ENCODE measurements at places on chromosomes 2 and 18.

DNA sequence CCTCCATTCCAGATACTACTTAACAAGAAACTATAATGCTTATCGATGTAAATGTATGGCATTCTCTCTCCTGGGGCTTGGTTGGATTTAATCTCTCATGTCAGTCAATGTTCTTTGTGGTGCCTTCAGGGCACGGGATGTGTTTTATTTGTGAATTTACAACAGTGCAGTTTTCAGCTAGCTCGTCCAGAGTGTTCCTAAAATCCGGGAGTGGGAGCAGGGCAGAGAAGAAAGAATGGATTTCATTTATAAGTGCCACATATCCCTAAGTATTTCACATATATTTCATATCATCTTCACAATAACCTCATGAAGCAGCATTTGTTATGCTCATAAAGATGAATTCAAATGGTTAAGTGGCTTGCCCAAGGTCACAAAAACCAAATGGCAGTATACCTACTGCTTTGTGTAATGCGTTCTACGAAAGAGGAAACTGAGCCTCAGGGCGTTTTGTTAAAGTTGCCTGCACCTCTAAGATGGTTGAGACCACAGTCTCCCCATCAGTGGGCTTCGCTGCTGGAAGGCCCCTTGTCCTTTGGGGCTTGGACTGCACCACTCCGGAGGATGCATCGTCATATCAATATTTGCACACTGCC lies 134.7 kb upstream of the MGAT5 start:
- no peak for DNase-seq

- no peak for DNase-seq
Observed at GRCh38 chr18:54130177-54130576, 94.3 kb downstream of the MBD2 start.

DNA sequence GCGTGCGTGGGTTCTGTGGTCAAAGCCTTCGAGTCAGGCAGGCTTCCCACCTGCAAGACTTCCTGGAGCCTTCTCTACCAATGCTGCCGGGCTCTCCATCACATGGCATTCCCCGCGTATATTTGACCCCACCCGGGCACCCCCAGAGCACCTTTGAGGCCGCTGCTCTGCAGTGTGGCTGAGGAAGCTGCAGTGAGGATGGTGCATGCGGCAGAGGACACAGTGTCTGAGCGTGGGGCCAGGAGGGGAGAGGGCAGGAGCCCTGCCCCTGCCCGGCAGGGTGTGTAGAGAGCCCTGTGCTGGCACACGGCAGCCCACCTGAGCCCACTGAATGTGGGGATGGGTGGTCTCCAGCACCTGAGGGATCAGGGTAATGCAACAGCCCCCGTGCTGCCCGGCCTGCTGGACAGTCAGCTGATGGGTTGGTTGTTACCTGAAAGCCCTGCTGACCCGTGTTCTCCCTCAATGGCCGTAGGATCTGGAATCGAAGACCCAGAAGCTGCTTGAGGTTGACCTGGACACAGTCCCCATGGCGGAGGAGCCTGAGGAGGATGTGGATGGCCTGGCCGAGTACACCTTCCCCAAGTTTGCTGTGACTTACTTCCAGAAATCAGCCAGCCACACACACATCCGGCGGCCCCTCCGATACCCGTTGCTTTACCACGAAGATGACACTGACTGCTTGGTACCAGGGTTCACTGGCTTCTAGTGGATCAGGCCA lies 36.8 kb upstream of the GPR17 start:
- DNase-seq: no peak

GRCh38 chr2:158734442-158734841 lies 60.7 kb upstream of the DAPL1 start:
- DNase-seq: no peak

DNA sequence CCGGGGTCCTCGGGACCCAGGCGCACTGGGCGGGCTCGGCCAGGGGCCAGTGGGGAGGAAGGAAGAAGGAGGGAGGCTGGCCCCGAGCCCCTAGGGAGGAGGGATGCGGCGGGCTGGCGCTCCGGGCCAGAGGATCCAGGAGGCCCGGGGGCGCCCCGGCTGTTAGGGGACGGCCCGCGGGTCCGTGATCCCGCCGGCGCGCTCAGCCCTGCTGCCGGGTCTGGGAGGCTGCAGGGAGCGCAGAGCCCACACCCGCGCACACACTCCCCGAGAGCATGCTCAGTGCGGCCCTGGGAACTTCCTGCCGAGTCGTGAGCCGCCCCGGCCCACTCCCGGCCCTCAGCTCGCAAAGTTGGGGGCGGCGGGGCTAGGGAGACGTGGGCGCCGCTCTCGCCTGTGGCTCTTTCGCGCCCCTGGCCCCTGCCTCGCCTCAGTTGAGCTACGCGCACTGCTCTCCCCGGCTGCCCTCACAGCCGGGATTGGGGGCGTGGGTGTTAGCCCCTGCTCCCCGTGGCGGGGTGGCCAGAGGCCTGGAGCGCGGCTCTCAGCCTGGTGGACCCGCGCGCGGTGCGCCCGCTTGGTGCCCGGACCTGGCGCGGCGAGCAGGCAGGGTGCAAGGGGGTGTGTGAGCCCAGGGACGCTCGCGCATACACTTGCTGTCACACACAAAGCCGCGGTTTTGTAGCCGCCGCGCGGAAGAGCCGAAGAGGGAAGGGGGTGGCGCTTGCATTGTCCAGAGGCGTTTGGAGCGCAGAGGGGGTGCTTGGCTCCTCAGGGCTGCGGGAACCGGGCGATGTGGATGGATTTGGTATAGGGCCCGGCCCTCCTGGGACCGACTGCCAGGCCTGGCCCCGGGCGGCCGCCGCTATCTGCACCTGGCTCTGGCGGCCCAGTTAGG lies 132.9 kb upstream of the MGAT5 start:
- DNase-seq: peak; percentile 8

- no peak for DNase-seq
Observed at GRCh38 chr2:76211991-76212985, 501.6 kb upstream of the GCFC2 start.

GRCh38 chr18:44568986-44569385 lies 111.7 kb upstream of the SETBP1 start:
- no peak for DNase-seq

DNA sequence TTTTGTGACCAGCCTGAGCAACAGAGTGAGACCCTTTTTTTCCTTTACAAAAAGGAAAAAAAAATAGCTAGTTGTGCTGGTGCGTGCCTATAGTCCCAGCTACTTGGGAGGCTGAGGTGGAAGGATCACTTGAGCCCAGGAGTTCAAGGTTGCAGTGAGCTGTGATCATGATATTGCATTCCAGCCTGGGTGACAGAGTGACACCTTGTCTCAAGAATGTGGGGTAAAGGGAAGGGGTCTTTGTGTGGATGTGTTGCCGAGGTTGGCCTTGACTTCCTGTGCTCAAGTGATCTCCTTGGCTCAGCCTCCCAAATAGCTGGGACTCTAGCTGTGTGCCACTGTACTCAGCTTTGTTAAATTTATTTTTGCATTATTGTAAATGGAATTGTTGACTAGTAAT lies 120.6 kb downstream of the ZNF407 start:
- no peak for DNase-seq

GRCh38 chr2:222637067-222637466 lies 18.8 kb downstream of the FARSB start:
- DNase-seq: no peak

- DNase-seq: no peak
Observed at GRCh38 chr18:43982582-43982981, 698.1 kb upstream of the SETBP1 start.

GRCh38 chr18:37537868-37538525 lies 27.6 kb downstream of the CELF4 start:
- DNase-seq: no peak

DNA sequence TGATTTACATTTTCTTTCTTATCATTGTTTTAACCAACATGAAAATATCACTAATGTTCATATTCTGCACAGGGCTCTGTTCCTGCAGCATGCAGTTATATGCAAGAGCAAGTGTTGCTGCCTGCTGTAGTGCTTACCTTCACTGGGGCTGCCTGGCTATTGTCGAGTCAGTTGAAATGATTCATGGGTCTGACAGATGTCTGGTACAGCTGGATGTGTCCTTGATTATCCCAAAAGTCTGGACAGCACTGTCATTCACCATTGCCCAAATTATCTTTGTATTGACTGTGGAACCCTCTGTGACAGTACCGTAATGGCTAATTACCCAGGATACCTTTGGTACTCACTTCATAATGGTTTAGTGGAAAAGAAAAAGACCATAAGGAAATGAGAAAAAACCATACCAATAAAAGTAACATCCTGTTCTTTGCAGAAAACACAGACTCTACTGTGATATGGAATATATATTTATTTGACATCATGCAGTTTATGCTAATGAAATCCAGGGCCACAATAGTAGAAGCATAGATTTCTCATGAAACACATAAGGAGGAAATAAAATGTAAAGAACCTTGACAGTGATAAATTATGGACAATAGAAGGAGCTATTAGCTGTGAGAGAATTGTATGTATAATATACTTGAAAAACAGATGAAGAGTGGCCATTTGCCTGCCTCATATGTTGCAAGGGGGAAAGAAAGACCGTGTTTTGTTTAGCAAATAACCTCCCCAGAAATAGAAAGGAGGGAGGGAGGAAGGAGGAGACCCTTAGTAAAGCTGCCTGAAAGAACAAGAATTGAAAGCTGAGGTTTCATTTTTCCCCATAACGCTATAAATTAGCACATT lies 249.8 kb upstream of the ATP5MC3 start:
- DNase-seq: peak; percentile 72

GRCh38 chr2:175889701-175890302 lies 112.3 kb downstream of the LNPK start:
- DNase-seq: no peak

- DNase-seq: no peak
Observed at GRCh38 chr18:53701697-53702096, 522.8 kb downstream of the MBD2 start.

- DNase-seq: no peak
Observed at GRCh38 chr18:76564117-76564516, 69.1 kb upstream of the ZNF516 start.

- DNase-seq: no peak
Observed at GRCh38 chr2:185255566-185255965, 483.0 kb upstream of the FSIP2 start.

DNA sequence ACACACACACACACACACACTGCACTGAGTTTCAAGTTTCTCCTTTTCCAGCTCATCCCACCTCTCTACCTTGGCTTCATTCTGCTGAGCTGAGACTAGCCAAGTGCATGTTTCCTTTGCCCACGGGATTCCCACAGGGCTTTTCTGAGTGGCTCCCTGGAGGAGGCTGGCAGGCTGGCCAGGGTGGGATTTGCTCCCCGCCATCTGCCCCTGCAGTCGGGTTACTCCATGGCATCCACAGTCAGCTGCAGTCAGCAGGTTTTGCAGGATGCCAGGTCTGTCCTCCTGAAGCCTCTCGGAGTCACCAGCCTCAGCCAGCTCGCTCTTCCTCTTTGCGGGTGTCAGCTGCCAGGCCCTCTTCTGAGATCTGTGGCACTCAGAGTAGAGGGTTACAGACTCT lies 783.7 kb upstream of the SOX11 start:
- no peak for DNase-seq

DNA sequence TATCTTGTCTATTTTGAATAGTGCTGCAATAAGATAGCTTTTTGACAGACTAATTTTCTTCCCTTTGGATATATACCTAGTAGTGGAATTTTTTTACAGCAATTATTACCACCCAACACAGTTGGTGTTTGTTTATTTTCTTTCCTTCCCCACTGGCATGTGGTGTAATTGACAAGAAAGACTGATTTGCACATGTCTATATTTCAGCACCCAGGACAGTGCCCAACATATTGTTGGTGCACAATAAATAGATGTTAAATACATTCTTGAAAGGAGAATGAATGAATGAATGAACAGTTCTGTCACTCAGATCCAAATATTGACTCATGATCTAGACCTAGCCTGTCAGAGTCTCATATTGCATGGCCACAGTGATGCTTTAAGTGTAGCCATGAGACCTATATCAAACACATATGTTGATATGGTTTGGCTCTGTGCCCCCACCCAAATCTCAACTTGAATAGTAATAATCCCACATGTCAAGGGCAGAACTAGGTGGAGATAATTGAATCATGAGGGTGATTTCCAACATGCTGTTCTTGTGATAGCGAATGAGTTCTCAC lies 538.2 kb downstream of the NYAP2 start:
- no peak for DNase-seq

DNA sequence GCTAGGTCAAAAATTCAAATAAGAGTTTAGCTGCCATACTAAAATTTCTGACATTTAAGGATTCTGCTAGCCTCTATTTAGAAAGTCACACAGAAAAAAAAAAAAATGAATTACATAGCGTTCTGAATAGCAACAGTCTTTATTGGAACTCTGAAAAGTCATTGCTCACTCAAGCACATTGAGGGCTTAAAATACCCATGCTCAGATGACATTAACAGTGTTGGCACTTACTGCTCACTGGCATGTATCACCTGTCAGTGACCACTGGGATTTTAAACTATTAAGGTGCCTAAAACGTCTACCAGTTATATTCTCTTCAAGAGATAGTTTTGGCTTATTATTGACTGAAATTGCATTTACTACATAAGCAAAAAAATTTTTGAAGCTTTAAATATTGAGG lies 468.0 kb upstream of the SPHKAP start:
- DNase-seq: no peak

- peak; percentile 31 for DNase-seq
Observed at GRCh38 chr2:238388794-238389193, 37.9 kb upstream of the ASB1 start.

GRCh38 chr2:88658326-88658725 lies 31.1 kb upstream of the EIF2AK3 start:
- DNase-seq: no peak

- DNase-seq: peak; percentile 52
Observed at GRCh38 chr18:51030537-51031258, 685 bp downstream of the SMAD4 start.

GRCh38 chr2:46225730-46226129 lies 71.5 kb upstream of the EPAS1 start:
- DNase-seq: no peak

Data from NCI-H748 treated with DMSO at 0.1 percent for 48 hours (cell line).